ENCODE measurements at places on chromosomes 3 and 15. TPM values are rescaled to one million over a fixed set of nuclear protein-coding genes. Genes with fewer than 3 reads are reported as not detected.

DNA sequence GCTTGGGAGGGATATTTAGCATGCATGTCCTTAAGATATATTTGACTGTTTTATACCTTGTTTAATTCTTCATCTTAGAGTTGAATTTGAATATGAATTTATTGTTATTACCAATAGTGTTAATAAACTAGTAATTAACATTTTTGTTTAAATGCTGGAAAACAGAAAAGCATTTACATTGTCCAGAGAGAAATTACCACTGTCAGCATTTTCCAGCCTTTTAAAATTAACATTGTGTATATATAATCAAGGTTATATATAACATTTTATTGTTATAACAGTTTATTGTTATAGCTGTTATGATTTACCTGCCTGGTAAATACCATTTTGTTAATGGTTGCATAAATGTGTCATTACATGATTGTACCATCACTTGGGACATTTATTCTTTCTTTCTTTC lies 8.0 kb upstream of the P4HTM start:
- no peak for DNase-seq

- DNase-seq: no peak
Measured at GRCh38 chr3:38002940-38003339, 12.4 kb downstream of the VILL start.

DNA sequence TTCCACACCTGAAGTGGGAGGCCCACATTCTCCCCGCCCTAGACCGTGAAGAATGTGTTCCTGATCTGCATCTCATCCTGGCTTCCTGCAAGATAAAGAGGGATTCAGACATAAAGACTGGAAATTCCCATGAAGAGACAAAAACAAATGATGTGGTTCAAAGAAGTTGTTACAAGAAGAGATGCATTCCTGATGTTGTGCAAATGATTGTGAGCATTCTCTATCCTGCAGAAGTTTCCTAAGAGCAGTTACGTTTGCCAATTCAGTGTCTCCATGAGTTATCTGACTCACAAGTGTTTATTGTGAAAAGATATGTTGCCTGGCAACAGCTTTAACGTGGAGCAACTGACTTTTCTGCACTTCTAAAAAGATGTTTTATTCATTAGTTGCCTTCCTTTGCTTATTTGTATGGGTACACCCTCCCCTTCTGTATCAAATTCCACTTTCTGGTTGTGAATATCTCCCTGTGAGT lies 107.8 kb downstream of the ZIC4 start:
- DNase-seq: no peak

DNA sequence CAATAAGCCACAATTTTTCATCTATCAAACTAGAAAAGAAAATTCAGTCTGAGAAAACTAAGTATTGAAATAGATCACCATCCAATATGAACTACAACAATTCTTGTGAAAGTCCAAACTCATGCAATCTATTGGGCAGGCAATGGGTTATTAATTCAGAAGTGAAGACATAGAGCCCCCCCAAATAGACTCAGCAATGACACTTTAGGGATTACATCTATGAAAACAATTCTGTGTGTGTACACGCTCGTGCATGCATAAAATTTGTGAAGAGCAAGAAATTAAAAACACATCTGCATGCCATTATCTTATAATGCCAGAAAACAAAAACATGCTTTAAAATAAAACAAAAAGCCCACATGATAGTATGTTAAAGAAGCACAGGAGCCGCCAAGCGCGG lies 151.3 kb downstream of the NR1I2 start:
- no peak for DNase-seq

GRCh38 chr15:77610731-77611130 lies 22.0 kb downstream of the LINGO1 start:
- DNase-seq: no peak

- DNase-seq: no peak
Measured at GRCh38 chr3:49260806-49261324, 16.2 kb downstream of the C3orf62 start.

DNA sequence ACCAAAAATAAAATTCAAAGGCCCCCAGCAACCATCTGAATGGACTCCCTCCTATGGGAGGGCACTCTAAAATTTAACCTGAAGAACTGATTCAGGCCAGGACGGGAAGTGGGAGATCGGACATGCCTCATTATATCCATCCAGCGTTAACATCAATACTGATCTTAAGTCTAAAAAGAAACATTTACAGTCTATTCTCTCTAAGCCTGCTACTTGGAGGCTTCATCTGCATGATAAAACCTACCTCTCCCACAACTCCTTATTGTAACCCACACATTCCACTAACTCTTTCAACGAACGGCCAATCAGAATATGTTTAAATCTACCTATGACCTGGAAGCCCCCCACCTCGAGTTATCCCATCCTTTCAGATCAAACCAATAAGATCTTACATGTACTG lies 68.4 kb downstream of the HERC1 start:
- no peak for DNase-seq

Gene TGM5
- 0.45 TPM for total RNA-seq

Gene FBXW12
- total RNA-seq: not detected

Gene PCSK6
- total RNA-seq: 16.9 TPM

Gene RAMAC
- total RNA-seq: 14.1 TPM

Gene BCL2A1
- 18.1 TPM for total RNA-seq

Gene PLD1
- total RNA-seq: 15.9 TPM

Gene ENTPD3
- 1.1 TPM for total RNA-seq

Gene SLC28A2
- total RNA-seq: not detected

Gene TUSC7
- not detected for total RNA-seq

Gene BOC
- total RNA-seq: 37.3 TPM

All from mesenteric fat pad (tissue), 1 donor.